Stimulated activated CD8-positive, alpha-beta memory T cell treated with anti-CD3 and anti-CD28 coated beads, Interleukin-7, amount 100 ng/mL, for 1 hour (primary cell): ENCODE measurements at places on chromosomes 5 and 9.

- DNase-seq, result no peak
Measured at GRCh38 chr5:74205767-74206578, 434.6 kb downstream of the ENC1 start.

GRCh38 chr5:99694884-99695283 is 766.1 kb upstream of the CHD1 start:
- DNase-seq, result no peak

DNA sequence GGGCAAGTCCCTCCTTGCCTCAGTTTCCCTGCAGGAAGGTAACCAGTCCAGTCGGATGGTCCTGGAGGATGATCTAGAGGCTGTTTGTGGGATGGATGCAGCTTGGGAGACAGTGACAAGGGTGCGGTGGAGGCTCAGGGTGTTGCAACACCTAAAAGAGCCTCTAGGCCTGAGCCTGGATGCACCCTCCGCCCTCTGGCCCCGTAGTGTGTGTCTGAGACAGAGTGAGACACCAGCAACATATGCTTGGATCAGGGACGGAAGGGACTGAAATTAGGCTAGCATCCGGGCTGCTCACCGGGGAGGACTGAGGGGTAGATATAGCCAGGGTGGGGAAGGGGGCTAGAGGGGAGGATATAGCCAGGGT is 1.1 kb downstream of the CRAT start:
- DNase-seq, result no peak

- no peak for DNase-seq
Measured at GRCh38 chr5:138898742-138899141, 23.6 kb upstream of the LRRTM2 start.

GRCh38 chr5:103849934-103850333 is 287.3 kb upstream of the NUDT12 start:
- DNase-seq, result no peak

DNA sequence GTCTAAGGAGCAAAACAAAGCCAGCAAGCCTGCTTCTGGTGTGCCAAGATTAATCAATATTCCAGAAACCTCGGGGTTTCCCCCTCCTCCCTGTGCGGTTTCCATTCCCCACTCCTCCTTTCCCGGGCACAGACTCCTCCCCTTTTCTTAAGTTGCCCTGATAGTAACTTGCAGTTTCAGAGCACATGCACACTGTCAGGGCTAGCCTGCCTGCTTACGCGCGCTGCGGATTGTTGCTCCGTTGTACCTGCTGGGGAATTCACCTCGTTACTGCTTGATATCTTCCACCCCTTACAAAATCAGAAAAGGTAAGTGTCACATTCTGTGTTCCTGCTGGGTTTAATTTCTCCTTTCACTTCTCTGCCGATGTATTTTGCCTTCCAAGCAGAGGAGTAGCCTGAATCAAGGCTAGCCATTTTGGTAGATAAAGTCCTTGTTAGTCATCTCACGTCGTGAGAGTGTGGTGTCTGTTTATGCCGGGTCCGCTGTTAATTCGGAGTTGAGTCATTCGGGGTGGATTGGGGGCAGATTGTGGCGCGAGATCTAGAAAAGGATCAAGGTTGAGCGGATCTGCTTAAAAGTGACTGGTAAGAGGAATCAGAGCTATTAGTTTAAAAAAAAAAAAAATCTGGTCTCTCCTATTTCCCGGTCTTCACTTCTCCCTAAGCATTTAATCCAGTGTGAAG is at the start of gene SLC1A3:
Gene SLC1A3, plus strand, starts transcription at position 179 of the 686 bp plus-strand sequence. CDS start 1,818 bp downstream, outside the sequence.
- DNase-seq, result no peak

DNA sequence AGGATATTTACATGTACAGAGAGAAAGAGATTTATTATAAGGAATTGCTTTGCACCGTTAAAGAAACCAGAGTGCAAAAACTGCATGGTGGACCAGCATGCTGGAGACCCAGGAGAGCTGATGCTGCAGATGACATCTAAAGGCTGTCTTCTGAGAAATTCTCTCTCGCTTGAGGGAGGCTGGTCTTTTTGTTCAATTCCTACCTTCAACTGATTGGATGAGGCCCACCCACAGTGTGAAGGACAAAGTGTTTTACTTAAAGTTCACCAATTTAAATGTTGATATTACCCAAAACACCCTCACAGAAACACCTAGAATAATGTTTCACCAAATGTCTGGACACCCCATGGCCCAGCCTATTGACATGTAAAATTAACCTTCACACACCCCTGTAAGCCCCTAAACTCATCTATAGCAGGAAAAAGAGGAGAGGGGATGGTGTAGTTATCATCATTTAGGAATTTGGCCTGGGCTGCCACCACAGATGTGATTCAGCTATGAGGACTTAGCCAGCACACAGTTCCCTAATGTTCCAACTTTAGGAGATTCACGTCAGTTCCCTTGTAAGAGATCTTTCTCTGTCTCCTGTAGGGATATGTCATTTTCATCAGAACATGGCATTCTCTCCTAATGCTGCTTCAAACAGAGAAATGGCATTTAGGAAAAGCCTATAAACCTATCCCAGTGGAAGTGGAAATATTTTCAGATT is 358.2 kb upstream of the TLE4 start:
- DNase-seq, result no peak

GRCh38 chr9:27924502-27924901 is 351.2 kb upstream of the C9orf72 start:
- no peak for DNase-seq

- no peak for DNase-seq
Measured at GRCh38 chr5:15943487-15943886, 236.1 kb downstream of the MARCHF11 start.

GRCh38 chr9:110835404-110835803 is 166.8 kb downstream of the MUSK start:
- no peak for DNase-seq
